ENCODE measurements at places on chromosomes 2 and 18.

DNA sequence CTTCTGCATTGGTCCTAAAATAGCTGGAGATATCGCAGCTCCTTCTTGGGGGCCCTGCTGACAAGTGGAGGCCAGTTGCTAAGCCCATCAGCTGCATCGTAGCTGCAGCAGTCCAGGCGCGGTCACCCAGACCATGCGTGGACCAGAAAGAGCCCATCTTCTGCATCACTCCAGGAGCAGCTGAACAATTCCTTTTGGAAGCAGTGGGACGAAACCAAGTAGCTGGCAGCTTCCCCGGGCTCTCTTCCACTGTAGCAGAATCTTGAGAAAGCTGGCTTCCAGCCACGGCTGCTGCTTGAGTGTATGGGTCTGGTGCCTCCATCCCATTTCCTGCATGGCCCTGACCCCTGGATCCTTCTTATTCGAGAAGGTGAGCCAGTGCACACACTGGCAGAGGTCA lies 22.2 kb upstream of the CAB39 start:
- peak; percentile 39 for DNase-seq

- DNase-seq, result no peak
Observed at GRCh38 chr2:32844253-32844652, 102.5 kb upstream of the LTBP1 start.

GRCh38 chr2:112836695-112837117 lies at the start of gene IL1B:
Gene IL1B, minus strand, starts transcription at chr2:112836779. Its CDS starts 550 bp downstream, at chr2:112836229.
- DNase-seq, result no peak

DNA sequence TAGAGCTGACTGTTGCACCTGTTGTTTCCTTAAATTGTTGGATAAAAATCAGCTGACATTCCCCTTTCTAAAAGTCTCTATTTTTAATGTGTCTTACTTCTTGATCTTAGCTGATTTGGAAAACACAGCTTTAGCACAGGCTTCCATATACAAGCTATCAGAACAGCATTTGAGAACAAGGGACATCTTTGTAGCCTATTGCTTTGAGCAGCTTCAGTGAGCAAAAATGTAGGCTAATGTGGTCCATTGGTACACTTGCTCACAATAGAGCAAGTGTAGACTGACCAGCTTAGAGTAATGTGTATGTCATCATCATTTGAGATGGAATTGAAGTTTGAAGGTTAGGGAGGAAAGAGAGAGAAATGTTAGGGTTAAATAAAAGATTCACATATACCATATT lies 7.0 kb downstream of the INPP1 start:
- no peak for DNase-seq

DNA sequence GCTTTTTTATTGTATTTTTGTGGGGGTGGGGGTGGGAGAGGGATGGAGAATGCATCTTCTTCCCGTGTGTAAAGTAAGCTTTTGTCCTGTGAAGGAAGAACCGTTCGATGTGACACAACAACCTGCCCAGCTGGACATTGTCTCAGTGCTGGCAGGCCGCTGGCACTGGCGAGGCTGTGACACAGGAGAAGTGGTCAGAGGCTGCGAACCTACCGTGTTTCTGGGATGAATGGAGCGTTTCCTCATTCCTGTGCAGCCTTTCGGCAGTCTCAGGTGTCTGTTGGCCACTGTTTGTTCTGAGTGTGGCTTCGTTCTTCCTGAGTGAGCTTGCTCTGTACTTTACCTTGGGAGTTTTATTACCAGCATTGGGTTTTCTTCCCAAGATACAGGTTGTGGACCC lies 8.0 kb downstream of the RAMP1 start:
- no peak for DNase-seq

All from anterior cingulate cortex (tissue), 58 donors.